ENCODE measurements at places on chromosomes 13 and 19.

DNA sequence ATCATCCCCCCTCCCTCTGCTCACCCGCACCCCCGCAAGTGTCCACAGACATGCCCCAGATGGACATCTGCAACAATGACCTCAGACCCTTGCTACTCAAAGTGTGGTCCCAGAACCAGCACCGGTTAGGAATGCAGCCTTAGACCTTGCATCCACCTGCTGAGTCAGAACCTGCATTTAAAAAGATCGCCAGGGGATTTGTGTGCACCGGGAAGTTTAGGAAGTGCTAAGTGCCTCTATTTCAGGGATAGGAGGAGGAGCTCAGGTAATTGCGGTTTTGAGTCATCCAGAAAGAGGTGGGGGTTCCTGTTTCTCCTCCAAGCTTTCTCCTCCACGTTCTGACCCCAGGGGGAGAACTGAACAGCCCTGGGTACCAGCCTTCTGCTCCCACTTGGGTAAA is 46.2 kb downstream of the CACNA1A start:
- DNase-seq: no peak

GRCh38 chr19:6707658-6708018 is 12.8 kb downstream of the C3 start:
- no peak for DNase-seq

- no peak for DNase-seq
Measured at GRCh38 chr19:13691569-13692435, 72.5 kb upstream of the MRI1 start.

GRCh38 chr19:52689843-52690368 is 44.9 kb downstream of the ZNF611 start:
- no peak for DNase-seq

- DNase-seq: no peak
Measured at GRCh38 chr19:51147663-51148062, 5.6 kb downstream of the SIGLEC7 start.

- DNase-seq: no peak
Measured at GRCh38 chr19:6233056-6233826, 46.5 kb downstream of the MLLT1 start.

GRCh38 chr13:46035066-46035465 is 17.5 kb downstream of the ZC3H13 start:
- no peak for DNase-seq

GRCh38 chr13:29480893-29481525 is 114.5 kb downstream of the SLC7A1 start:
- no peak for DNase-seq

- DNase-seq: no peak
Measured at GRCh38 chr19:22523940-22524339, 101.8 kb upstream of the ZNF98 start.

DNA sequence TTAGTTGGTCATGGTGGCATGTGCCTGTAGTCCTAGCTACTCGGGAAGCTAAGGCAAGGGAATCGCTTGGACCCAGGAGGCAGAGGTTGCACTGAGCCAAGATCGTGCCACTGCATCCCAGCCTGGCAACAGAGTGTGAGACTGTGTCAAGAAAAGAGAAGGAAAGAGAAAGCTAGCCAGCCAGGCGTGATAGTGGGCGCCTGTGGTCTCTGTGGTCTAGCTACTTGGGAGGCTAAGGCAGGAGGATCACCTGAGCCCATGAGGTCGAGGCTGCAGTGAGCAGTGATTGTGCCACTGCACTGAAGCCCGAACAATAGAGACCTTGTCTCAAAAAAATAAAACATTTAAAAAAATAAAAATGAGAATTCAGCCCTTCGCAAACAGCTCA is 33.3 kb downstream of the TIMM13 start:
- no peak for DNase-seq

DNA sequence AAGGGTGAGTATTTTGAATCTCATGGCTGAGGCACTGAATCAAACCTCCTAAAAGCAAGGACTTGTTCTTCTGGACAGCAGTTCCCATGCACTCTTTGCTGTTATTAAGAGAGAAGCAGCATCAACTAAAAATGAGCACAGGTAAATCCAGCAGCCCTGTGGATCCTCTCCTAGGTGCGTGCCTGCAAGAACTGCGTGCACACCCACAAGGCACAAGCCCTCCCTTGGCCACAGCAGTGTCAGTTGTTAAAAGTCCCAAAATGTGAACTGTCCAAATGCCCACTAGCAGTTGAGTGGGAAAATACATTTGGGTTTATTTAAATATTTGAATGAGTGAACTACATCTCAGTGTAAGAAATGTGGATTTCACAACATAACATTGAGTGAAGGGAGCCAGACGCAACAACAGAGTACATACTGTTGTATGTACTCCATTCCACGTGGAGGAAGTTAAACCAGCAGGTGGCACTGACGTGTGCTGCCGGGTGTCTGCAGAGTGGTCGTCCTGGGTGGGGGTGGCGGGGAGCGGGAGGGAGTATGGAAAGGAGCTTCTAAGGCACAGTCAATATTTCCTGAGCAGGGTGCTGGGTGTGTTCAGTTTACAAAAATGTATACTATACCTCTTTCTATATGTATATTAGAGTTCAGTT is 266.4 kb downstream of the NALCN start:
- DNase-seq: no peak

GRCh38 chr13:44719857-44720671 is 143.9 kb upstream of the TSC22D1 start:
- no peak for DNase-seq

DNA sequence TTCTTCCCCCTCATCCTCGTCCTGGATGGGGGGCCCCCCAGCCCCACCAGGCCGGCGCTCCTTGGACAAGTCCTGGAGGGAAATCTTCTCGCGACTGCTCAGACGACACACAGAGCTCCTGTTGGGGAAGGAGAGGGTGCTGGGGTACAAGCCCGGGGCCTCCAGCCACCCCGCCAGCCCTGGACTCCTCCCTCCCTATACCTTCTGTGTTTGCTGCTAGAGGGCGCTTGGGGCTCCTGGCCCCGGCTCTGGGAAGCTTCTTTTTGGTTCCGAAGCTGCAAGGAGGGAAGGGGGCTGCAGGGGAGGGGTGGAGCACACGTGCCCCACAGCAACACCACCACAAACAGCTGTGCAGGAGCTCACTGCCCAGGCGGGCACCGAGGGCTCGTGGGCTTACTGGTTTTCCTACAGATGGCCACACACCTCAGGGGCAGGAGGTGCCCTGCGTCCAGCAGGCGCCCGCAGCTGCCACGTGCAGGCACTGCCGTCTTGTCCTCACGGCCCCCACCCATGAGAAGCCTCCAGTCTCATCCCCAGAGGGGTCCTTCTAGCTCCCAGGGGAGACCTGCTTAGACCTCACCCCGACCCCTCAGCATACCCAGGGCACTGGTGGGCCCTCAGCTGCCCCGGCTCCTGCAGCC is 20.5 kb downstream of the EPS8L1 start:
- no peak for DNase-seq

- DNase-seq: no peak
Measured at GRCh38 chr19:48867123-48867745, 1.2 kb downstream of the PLEKHA4 start.

GRCh38 chr19:36141039-36141927 is 1.4 kb downstream of the CAPNS1 start:
- peak; percentile 76 for DNase-seq

GRCh38 chr13:39201180-39201579 is 162.9 kb downstream of the NHLRC3 start:
- no peak for DNase-seq

GRCh38 chr13:24822640-24823039 is 58.7 kb downstream of the RNF17 start:
- no peak for DNase-seq

GRCh38 chr13:32989290-32989667 is 26.9 kb upstream of the KL start:
- no peak for DNase-seq

DNA sequence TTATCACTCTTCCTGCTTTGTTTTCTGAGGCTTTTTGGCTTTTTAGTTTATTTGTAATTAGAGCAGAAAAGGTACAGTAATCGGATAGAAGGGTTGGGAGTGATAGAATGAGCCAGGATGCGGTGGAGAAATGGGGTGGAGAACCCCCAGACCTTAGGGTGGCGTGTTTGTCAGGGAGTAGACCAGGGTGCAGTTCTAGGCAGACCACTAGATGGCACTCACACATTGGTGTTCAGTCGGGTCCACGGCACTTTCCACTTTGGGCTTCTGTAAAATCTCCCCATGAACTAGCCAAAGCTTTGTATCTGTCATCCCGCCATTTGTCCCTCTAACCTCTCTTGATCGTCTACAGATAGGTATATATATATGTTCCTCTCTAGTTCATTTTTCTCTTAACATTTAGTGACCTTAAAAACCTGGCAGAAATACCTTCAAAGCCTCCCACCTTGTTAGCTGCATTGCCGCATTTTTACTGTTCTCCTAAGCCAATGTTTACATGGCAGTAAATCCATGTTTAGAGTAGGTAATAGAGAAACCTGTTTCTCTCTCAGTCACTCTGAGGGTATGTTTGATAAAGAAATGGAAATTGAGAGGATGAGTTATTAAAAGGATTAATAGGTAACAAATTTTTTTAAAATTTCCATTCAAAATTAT is 154.9 kb downstream of the TM9SF2 start:
- DNase-seq: peak; percentile 69

- DNase-seq: no peak
Measured at GRCh38 chr13:26469602-26470001, 87.9 kb upstream of the WASF3 start.

- DNase-seq: peak; percentile 81
Measured at GRCh38 chr19:49473868-49474541, at the start of gene FLT3LG. Gene FLT3LG, plus strand, starts transcription at chr19:49474215. Its CDS starts 425 bp downstream, at chr19:49474640.

GRCh38 chr13:28475916-28476725 is 18.8 kb downstream of the FLT1 start:
- DNase-seq: no peak

DNA sequence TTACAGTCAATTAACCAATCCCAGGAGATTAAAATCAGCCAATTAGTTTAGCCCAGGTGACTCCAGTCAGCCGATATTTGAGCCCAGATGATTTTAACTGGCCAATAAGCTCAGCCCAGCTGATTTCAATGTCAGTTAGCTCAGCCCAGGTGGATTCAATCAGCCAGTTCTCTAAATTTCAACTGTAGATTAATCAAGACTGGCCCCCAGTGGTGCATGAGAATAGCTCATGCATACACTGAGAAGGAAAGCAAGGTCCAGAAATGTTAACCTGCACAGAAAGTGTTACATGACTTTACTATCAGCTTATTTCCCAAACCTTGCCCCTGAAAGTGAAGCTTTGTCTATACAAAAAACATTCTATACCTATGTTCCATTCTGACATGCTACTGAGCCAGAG is 55.4 kb upstream of the ZNF724 start:
- no peak for DNase-seq

- DNase-seq: peak; percentile 47
Measured at GRCh38 chr19:53424968-53425597, 6.7 kb upstream of the ZNF761 start.

DNA sequence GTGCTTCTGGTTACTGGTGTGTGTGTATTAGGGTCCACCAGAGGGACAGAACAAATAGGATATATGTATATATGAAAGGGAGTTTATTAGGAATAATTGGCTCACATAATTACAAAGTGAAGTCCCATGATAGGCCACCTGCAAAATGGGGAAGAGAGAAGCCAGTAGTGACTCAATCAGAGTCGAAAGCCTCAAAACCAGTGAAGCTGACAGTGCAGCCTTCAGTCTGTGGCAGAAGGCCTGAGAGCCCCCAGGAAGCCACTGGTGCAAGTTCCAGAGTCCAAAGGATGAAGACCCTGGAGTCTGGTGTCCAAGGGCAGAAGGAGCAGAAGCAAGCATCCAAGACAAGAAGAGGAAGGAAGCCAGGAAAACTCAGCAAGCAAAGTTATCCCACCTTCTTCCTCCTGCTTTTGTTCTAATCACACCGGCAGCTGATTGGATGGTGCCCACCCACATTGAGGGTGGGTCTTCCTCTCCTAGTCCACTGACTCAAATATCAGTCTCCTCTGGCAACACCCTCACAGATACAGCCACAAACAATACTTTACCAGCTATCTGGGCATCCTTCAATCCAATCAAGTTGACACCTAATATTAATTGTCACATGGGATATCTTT is 21.7 kb upstream of the SCEL start:
- no peak for DNase-seq

GRCh38 chr19:38666663-38667511 is 19.4 kb downstream of the ACTN4 start:
- DNase-seq: no peak

GRCh38 chr13:44768775-44769581 is 192.8 kb upstream of the TSC22D1 start:
- DNase-seq: no peak

DNA sequence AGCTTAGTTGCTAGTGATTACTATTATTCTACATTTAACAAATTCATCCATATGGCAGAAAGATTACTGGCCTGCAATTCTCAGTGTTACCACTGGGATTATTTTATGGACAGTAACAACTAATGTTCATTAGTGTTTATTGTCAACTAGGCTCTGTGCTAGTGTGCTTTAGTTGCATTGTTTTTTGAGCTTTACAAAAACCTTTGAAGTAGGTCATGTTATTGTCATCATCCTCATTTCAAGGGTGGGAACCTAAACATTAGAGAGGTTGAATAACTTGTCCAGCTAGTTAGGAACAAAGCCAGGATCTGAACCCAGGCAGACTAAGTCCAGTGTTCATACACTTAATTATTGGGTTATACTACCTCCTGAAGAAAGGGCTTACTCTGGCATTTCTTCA is 27.8 kb upstream of the TDRD3 start:
- no peak for DNase-seq

Data from stimulated activated CD8-positive, alpha-beta memory T cell treated with anti-CD3 and anti-CD28 coated beads, Interleukin-4, amount 100 ng/mL, for 1 hour (primary cell).